Esophagus (tissue), 2 donors: ENCODE measurements at places on chromosomes 4 and X. TPM values are rescaled to one million over a fixed set of nuclear protein-coding genes. Genes with fewer than 3 reads are reported as not detected.

The GBA3 gene
- 0.02 TPM for polyA plus RNA-seq

The CCSER1 gene
- 0.35 TPM for polyA plus RNA-seq

The MEPE gene
- not detected for polyA plus RNA-seq

The FAM50A gene
- polyA plus RNA-seq = 37.5 TPM

The EIF2S3 gene
- 30.4 TPM for polyA plus RNA-seq

The GAGE12H gene
- not detected for polyA plus RNA-seq

The SLC49A3 gene
- polyA plus RNA-seq = 7.2 TPM

The MBNL3 gene
- polyA plus RNA-seq = 2.5 TPM

The TAF7L gene
- 0.14 TPM for polyA plus RNA-seq

The MOSPD2 gene
- 5.3 TPM for polyA plus RNA-seq

The ADH1A gene
- polyA plus RNA-seq = not detected

The CXCL3 gene
- 0.47 TPM for polyA plus RNA-seq

The COL4A5 gene
- 8.4 TPM for polyA plus RNA-seq

The SPCS3 gene
- 19.7 TPM for polyA plus RNA-seq

The TRIM75 gene
- not detected for polyA plus RNA-seq

The NEUROG2 gene
- polyA plus RNA-seq = not detected

The FGA gene
- polyA plus RNA-seq = not detected

The BANK1 gene
- polyA plus RNA-seq = 0.16 TPM

The TMEM31 gene
- polyA plus RNA-seq = 0.05 TPM
